Suprapubic skin (tissue), 4 donors: ENCODE measurements at places on chromosomes 3 and 15.
A peak's percentile ranks its signal among the peaks of the same experiment; 100 is the strongest.

DNA sequence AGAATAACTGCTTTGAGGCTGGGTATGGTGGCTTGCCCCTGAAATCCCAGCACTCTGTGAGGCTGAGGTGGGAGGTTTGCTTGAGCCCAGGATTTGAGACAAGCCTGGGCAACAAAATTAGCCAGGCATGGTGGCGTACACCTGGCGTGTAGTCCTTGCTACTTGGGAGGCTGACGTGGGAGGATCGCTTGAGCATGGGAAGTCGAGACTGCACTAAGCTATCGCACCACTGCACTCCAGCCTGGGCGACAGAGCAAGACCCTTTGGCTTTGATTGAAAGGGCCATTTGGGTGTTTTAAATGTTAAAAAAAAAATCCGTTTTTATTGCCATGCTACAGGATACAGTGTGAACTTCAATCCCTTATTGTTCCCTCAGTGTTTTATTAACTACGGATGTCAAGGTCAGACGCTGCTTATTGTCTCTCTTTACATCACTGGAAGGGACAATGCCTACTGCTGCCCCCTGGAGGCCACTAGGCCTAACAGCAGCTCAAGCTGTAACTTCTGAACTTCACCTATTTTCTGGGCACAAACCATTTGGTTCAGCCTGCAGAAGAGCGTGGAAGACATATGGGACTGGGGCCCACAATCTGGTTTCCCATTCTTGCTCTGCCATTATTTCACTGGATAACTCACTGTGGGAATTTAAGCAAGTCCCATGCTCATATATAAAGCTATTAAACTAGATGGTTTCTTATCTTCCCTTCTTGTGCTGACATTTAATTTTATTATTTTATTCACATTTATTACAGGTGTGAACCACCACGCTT, 15.3 kb upstream of the IREB2 start:
- DNase-seq = peak; percentile 74

- no peak for DNase-seq
Observed at GRCh38 chr15:92880796-92881195, 19.3 kb upstream of the CHD2 start.

DNA sequence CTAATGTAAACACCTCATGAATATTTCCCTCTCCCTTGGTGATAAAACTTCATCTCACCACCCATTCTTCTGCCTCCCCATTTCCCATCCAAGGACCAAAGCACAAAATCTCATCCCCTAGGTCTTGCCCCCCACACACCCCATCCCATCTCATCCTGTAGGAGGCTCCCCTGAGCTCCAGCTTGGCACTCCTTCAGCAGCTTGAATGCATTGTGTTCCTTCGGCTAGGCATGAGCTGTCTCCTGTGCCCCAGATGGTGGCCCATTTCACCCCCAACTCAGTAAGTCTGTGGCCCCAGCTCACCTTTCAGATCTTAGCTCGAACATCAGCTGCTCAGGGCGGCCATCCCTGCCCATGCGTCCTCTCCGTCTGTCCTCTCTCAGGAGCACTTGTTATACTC, 203.6 kb upstream of the NR2F2 start:
- no peak for DNase-seq

DNA sequence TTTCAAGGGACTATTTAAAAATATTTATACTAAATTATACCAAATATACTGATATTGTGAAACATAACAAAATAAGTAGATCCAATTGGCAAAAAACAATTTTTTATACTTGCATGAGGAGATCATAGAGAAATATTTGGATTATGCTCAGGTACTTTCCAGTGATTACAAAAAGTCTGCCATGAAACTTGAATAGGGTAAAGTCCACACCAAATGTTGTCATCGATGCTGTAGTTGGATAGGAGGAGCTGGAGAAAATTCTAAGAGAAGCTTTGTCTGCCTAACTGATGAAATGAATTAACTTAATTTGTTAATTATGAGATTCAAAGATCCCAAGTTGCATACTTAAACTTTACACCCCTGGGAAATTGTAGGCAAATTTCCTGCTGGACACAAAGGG, 93.3 kb downstream of the SI start:
- no peak for DNase-seq

GRCh38 chr3:64848822-64849221, 161.0 kb upstream of the ADAMTS9 start:
- DNase-seq = no peak

DNA sequence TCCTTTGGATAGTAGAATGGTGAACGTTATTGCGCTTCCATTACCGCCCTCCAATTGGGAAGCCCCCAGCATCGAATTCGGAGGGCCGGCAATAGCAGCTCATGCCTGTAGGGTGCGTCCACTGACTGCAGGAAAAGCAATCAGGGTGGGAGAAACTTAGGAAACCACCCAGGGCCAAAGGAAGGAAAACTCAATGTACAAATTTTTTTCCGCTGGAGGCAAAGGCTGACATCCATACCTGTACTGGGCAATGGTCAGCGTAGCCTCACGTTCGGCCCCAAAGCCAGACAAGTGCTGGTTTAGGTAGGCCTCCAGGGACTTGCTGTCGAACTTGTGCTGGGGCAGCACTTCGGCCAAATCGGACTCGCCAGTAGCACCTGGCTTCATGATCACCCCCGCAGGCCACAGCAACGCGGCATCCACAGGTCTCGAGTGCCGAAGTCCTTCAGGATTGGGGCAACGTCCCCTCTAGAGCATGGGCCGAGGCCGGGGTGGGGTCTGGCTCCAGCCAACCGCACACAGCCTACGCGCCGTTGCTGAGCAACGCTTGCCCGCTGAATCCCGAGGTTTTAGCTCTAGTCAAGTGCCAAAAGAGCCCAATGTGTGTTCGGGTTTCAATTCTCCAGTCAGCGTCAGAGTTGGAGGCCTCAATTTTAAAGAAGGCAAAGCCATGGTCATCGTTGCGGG, at the start of gene ACAD11:
ACAD11 (minus strand) TSS at position 445 of the 687 bp plus-strand sequence; CDS start at position 387, 58 bp downstream.
- peak; percentile 87 for DNase-seq

DNA sequence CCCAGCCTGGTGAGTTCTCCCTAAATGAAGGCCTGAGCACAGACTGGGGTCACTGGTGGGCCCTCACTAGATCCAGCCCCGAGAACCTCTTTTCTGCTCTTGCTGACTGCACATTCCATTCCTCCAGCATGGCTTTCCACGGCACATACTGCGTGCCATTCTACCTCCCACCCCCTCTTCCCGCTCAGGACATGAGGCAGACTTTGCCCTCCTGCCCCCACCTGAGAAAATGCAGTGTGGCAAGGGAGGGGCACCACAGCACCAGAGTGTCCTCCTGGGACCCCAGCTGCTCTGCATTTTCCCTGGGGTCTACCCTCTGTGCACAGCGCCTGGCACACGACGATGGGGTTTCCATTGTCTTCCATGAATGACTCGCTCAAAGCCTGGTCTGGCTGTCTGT, 6.1 kb upstream of the SLCO2A1 start:
- DNase-seq = no peak

DNA sequence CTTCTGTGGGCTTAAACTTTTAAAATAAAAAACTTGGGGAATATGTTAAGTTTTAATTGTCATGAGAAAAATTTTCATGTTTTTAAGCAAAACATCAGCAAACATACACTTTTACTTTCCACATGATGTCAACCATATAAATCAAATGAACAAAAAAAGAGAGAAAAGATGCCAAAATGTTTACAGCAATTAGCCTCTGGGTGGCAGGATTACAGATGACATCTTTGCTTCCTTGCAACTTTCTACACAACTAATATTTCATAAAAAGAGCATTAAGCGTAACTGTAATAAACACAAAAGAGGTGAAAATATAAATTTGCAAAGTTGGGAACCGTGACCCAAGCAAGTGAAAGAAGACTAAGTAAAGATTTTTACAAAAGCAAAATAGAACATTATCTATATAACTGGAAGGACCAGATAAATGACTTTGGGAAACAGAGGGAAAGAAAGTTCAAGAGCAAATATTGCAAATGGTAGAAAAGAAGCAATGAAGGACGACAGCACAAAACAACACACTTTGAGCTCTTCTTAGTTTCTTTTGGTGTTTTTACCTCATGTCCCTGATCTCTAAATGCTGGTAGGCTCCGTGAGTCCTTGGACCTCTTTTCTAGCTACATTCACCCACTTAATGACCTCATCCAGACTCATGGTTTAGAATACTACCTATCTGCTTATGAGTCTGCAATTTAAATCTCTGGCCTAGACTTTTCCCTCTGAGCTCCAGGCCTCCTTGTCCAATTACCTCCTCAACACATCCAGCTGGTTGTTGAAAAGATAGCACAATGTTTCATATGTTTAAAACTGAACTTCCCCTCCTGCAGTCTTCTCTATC, 9.4 kb downstream of the TP53BP1 start:
- no peak for DNase-seq

GRCh38 chr15:31477851-31478701, 151.4 kb downstream of the KLF13 start:
- peak; percentile 47 for DNase-seq

DNA sequence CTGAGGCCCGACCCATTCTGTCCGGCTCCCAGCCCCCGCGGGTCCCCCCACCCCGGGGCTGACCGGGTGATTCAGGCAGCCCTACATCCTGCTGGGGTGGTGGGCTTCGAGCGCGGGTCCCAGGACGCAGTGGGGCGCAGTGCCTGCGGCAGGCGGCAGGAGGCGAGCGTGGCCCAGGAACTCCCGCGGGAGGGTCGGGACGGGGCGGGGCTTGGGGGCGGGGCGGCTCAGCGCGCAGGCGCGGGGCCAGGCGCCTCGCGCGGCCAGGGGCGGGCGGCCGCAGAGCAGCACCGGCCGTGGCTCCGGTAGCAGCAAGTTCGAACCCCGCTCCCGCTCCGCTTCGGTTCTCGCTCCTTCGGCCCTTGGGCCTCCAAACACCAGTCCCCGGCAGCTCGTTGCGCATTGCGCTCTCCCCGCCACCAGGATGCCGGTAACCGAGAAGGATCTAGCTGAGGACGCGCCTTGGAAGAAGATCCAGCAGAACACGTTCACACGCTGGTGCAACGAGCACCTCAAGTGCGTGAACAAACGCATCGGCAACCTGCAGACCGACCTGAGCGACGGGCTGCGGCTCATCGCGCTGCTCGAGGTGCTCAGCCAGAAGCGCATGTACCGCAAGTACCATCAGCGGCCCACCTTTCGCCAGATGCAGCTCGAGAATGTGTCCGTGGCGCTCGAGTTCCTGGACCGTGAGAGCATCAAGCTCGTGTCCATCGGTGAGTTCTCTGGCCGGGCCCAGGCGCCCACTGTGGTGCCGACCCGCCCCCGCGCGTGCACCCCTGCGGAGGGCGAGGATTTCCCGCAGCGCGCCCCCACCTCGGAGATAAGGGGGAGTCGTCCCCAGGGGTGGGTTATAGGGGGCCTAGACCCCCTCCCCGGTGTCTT, at the start of gene FLNB:
FLNB (plus strand) TSS at position 282 of the 885 bp plus-strand sequence; CDS start at position 425, 143 bp downstream.
- DNase-seq = no peak

GRCh38 chr3:141557961-141558706, 71.3 kb downstream of the RASA2 start:
- no peak for DNase-seq

DNA sequence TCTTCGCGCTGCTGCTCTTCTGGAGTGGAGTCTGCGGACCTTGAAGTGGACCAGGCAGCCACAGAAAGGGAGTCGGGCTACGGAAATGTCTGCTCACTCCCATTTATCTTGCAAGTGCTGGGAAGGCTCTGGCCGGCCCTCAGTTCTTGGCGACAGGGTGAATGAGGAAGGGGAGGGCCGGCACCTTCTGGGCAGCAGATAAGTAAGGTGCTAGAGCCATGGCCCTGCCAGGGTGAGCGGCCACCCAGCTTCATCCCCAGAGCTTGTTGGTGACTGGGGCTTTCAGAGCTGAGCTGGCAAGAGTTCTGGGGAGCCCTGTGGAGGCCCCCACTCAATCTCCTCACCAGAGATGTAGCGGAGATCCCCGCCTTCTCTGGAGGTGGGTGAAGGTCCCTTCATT, 103.5 kb downstream of the ASB7 start:
- peak; percentile 25 for DNase-seq
